ENCODE measurements at places on chromosomes 1 and 21.

DNA sequence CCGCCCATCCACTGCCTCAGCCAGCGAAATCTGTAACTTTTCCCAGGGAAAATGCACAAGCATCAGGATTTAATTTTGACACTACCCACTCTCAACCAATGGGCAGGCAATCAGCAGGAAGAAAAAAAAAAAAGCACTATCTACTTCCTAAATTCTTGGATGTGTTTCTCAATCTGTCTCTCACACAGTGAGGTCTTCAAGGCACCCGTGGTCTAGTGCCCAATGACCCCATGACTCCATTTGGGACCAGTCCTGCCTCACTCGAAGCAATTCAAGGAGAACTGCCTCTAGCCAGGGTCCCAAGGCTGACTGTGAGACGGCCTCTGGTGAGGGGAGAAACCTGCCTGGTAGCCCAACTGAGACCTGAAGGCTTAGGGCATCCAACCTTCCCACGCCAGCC lies 35.9 kb downstream of the CSF1 start:
- no peak for DNase-seq

GRCh38 chr1:56688522-56689026 lies 43.5 kb downstream of the PRKAA2 start:
- no peak for DNase-seq

DNA sequence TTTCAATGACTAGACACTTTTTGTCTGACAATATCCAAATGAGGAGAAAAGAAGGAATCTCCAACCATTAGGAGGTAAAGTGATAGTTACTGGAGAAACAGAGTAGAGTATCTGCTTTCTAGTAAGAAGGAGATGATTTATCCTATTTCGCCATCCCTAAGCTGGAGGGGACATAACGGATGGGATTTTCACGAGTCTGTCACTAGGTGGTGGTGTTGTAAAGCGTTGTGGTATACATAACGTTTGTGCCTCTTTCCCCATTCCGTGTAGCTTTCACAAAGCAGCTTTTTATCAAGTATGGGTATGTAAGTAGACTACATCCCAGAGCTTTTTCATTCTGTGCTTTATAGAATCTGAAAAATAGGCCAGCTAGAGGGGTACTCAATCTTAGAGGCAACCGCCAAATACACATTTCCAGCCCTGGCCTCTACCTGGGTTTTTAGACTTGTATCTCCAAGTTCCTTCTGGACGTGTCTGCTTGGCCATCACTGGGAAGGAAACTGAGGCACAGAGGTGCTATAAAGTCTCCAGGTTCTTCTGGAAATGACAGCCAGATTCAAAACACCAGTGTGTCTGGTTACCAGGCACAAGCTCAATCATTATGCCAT lies 33.3 kb upstream of the FAM3B start:
- no peak for DNase-seq

GRCh38 chr21:20735257-20735656 lies 263.0 kb upstream of the NCAM2 start:
- DNase-seq = no peak

GRCh38 chr21:25890001-25890400 lies 155.2 kb downstream of the GABPA start:
- DNase-seq = no peak

DNA sequence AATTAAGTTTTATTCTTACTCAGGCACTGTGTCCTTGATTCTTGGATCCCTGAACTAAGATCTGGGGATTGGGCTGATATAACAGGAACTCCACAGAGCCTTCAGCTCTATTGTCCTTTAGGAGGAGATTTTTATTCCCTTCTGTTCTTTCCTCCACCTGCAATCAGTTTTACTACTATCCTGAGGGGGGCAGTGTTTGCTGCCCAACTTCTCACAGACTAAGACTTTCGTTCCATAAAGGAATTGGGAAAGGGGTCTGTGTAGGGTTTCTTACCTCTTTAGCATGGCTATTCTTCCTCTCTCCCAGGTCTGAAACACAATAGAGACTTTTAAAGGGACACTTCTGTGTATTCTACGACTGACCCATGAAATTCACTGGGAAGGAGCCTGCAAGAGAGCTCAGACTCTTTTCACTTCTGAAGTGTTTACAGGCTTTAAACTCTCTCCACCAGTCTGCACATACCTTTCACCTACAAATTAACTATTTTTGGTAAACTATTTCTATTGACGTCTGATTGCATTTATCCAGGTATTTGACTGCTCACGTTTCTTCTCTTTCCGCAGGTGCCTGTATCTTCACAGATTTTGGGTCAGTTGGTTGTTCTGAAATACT lies 103.3 kb upstream of the DEPDC1 start:
- DNase-seq = no peak

DNA sequence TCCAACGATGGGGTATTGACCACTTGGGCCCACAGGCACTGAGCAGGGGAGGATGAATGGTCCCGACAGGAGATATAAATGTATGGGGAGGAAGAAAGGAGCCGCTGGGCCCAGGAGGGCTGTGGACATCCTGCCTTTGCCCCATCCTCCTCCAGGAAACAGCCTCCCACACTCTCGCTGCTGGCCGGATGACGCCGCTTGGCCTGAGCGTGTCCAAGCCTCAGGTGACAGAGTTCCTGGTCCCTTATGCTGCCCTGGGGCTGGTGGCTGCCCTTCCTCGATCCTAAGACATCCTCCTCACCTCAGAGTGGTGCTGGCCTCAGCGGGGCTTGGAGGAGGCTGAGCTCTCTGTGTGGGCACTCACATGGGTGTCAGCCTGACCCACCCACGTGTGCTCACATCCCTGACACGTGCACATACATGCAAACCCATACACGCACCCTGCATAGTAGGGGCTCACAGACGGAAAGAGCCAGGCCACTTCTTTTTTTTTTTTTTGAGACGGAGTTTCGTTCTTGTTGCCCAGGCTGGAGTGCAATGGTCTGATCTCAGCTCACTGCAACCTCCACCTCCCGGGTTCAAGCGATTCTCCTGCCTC lies 5.9 kb upstream of the SERINC2 start:
- no peak for DNase-seq

GRCh38 chr1:8892026-8892425 lies 13.5 kb upstream of the ENO1 start:
- DNase-seq = no peak

GRCh38 chr1:10575616-10576015 lies 100.9 kb downstream of the PEX14 start:
- no peak for DNase-seq

DNA sequence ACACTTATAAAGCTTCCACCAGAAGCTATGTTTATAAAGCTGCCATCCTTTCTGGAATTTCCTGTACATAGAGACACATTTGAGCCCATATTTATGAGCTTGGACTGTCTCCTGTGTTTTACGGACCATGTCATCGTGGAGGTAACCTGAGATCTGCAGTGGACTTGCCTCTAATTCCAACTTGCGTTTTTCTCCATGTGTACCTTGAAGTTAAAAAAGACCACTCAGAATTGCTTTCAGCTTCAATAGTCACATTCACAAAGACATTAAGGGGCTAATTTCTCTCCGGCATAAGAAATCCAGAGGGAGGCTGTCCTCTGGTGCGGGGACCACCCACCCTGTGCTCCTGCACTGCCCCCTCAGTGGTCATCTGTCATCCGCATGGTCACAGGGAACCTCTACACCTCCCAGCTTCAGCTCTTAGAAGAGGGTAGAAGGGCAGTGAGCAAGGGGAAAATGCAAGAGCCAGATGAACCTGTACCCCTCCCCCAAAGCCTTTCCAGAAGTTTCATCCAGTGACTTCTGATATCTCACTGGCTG lies 521.4 kb upstream of the CAMK1G start:
- DNase-seq = no peak

DNA sequence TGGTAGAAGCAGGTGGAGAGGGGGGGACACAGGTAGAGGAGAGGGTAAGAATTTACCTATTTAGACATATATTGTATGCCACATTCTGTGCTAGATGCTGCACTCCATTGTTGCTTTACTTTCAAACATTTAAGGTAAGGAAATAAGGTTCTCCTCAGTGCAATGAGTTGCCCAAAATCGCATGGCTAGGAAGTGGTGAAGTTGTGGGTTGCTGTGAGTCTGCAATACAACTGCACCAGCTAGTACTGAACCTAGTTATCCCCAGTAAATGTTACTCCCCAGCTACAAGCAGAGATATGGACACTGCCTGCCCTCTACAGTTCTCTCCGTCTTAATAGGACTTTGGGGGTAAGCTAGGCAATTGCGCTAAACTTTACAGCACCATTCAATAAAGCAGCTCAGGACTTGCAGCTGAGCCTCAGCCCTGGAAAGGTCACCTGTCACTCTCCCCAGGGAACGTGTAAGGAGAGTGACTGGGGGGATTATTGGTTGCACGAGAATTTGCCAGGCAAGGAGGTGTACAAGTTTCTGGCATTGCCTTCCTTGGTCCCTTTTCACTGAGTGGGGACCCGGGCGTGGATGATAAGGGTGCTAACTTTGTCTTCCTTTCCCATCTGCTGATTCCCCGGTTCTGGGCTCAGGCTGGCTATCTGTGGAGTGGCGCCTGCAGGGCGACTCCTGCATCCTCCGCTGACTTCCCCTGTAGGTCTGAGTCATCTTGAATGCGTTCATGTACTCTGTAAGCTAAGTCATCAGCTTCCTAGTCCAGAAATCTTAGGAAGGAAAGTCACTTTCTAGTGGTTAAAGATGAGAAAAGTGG lies 71.3 kb upstream of the CNTN2 start:
- DNase-seq = no peak

GRCh38 chr1:151577173-151577572 lies 34.7 kb upstream of the SNX27 start:
- no peak for DNase-seq

DNA sequence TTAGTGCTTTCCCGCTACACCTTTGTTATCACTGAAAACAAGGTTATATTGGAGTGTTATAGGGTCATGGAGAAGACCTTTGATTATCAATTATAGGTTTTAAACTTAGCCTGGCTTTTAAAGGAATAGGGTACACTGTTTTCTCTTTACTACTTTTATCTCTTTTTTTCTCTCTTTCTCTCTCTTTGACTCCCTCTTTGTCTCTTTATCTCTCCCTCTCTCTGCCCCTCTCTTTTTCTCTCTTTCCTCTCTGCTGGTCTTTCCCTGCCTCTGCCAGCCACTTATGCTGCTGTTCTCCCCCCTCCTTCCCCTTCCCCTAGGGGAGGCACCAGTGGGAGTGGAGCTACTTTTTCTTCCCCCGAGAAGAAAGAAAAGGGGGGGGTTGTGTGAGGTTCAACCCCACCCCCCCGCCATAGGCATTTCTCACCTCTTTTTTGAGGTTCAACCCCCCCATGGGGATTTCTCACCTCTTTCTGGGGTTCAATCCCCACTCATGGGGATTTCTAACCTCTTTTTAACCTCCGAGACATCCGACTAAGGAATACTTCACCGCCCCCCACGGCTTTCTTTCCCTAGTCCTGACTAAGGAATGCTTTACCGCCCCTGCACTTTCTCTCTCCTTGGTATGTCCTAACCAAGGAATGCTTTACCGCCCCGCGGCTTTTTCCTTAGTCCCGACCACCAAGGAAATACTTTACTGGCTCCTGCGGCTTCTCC lies 17.2 kb upstream of the ZBTB8B start:
- no peak for DNase-seq

DNA sequence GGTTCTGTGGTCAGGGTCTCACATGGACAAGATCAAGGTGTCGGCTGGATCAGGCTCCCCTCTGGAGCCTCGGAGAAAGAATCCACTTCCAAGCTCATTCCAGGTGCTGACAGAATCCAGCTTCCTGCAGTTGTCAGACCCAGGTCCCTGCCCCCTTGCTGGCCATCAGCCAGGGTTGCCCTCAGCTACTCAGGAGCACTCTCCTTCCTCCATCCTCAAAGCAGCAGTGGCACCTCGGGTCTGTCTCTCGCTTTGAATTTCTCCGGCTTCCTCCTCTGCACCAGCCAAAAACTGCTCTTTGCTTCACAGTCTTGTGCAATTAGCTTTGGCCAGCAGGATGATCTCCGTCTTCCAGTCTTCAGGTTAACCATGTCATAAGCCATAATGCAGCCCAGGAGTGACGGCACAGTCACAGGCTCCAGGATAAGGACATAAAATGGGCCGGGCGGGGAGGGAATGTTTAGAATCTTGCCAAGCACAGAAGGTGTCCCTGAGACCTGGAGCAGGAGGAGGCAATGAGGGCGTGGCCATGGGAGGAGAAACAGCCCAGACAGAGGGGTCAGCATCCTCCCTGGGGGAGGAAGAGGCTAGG lies 79.4 kb upstream of the SLC25A33 start:
- no peak for DNase-seq

GRCh38 chr1:194114288-194114687 lies 927.9 kb upstream of the B3GALT2 start:
- no peak for DNase-seq

- no peak for DNase-seq
Measured at GRCh38 chr1:209455145-209455544, 128.4 kb upstream of the CAMK1G start.

- no peak for DNase-seq
Measured at GRCh38 chr1:22494943-22495579, 43.4 kb downstream of the ZBTB40 start.

DNA sequence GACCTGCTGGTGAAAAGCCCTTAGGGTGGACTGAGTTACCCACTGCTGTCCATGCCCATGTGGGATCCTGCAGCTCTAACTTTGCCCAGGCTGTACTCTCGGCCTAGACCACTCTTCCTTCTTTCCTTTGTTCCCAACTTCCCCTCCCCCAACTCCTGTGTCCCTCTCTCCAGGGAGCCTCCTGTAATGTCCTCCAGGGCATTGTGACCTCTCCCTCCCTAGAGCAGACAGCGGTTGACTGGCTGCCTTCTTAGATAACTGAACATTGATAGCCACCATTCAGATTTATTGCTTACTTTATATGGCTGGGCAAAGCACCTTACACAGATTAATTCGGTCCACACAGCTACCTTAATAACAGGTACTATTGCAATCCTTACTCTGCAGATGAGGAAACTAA lies 5.0 kb downstream of the RUNX1 start:
- DNase-seq = no peak

GRCh38 chr1:237074371-237075117 lies 32.6 kb downstream of the RYR2 start:
- DNase-seq = no peak

- no peak for DNase-seq
Measured at GRCh38 chr1:99677416-99677815, 31.5 kb downstream of the PALMD start.

DNA sequence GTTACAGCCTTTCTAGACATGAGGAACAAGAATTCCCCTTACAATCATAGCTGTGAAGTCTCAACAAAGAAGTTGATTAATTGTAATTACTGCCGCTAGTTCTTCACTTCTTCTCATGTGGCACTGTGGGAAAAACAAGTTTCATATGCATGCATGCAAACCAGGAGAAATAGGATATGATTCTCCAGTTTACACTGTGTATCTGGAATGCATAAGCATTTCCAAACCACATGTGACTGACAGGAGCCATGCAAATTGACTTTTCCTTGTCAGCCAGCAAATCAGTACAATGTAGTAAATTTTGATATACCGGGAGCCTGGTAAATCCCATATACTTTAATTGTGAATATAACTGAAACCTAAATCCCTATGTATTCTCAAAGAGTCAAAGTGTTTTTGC lies 279.3 kb downstream of the PAPPA2 start:
- no peak for DNase-seq

GRCh38 chr1:35931446-35932157 lies 697 bp downstream of the AGO3 start:
- no peak for DNase-seq

DNA sequence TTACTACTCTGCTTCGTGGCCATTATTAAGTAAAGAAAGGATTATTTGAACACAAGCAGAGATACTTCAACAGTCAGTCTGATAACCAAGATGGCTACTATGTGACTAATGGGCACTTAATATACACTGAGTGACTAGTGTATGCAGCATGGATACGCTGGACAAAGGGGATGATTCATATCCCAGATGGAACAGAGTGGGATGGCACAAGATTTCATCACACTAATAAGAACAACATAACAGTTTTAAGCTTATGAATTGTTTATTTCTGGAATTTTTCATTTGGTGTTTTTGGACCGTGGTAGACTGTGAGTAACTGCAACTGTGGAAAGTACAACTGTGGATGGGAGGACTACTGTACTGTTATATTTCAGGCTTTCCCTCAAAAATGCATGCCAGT lies 9.4 kb downstream of the ZCCHC17 start:
- no peak for DNase-seq
